ENCODE measurements at places on chromosomes 13 and 19.

DNA sequence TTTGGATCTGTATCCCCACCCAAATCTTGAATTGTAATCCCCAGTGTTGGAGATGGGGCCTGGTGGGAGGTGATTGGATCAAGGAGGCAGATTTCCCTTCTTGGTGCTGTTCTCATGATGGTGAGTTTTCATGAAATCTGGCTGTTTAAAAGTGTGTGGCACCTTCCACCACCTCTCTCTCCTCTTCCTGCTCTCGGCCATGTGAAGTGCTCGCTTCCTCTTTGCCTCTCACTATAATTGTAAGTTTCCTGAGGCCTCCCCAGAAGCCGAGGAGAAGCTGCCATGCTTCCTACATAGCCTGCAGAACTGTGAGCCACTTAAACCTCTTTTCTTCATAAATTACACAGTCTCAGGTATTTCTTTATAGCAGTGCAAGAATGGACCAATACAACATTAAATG is 15.7 kb downstream of the COMMD6 start:
- DNase-seq, result no peak

DNA sequence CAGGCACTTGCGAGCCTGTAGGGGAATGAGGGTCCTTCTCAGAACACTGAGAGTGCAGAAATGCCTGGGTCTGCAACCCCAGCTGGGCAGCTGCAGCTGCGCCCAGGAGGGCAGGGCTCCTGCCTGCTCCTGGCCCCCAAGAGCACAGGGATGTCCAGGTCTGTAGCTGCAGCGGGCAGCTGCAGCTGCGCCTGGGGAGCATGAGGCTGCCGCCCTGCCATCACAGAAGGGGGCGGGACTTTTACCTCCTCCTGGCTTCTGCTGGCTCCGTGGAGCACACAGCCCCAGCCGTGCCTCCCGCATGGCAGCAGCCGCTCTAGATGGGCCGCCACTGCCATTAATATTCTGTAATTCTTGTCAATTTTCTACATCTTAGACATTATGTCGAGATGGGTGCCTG is 17.8 kb downstream of the CPB2 start:
- no peak for DNase-seq

DNA sequence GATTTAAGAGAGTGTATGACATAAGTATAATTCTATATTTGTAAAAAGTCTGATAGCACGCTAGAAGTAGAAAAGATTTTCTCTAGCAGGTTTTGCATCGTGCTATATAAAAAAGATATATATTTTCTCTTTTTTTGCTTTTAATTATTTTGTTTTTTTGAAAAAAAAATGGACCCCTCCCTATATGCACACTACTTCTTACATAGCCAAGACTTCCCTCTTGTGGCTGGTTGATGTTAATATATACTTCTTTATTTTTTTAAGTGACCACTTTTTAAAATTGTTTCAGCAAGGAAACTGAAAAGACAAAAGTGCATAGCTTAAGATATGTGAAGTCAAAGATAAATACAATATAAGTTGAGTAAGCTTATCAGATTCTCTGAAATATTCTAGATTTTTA is 1202.8 kb downstream of the DIAPH3 start:
- DNase-seq, result peak; percentile 10

- peak; percentile 10 for DNase-seq
Observed at GRCh38 chr19:13262450-13262849, 112.2 kb downstream of the IER2 start.

GRCh38 chr19:36821758-36822157 is 16.4 kb downstream of the ZNF790 start:
- no peak for DNase-seq

GRCh38 chr13:98405107-98405571 is 171.8 kb downstream of the STK24 start:
- peak; percentile 60 for DNase-seq

GRCh38 chr13:113854238-113855011 is 9.5 kb downstream of the GAS6 start:
- DNase-seq, result no peak

GRCh38 chr19:8703223-8703622 is 4.6 kb upstream of the ACTL9 start:
- no peak for DNase-seq

- DNase-seq, result no peak
Observed at GRCh38 chr13:112172017-112172416, 105.1 kb downstream of the SOX1 start.

- DNase-seq, result no peak
Observed at GRCh38 chr13:26555413-26555812, 2.1 kb upstream of the WASF3 start.

DNA sequence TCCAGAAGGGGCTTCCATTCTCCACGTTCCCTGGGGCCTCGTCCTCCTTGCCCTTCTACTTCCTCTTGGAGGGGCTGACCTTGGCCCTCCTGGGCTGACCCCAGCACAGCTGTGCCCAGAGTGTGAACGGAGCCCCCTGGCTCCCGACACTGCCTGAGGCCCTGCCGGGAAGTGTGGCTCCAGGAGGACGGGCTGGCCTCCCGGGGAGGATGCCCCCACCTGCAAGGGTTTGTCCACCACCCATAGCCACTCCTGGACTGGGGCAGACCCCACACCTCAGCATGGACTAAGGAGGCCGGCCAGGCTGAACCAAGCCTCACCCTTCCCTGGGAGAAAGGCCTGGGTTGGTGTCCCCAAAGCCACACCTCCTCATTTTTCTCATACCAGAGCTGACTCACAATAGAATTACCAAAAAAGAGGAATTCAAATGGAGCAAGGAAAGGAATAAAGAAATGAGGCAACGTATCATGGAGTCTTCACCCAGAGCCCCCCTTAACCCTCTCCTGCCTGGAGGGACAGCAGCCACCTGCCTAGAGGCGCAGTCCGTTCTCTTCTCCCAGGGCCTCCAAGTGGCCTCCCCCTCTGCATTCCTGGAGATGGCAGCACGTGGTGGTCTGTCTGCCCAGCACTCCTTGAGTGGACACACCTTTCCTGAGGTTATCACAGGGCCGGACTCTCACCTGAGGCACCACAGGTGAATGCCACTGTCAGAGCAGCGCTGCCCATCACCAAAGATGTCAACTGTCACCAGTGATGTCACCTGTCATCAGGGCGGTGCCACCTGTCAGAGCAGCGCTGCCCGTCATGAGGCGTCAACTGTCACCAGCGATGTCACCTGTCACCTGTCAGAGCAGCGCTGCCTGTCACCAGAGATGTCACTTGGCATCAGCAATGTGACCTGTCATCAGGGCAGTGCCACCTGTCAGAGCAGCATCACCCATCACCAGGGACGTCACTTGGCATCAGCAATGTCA is 3.1 kb upstream of the C13orf46 start:
- no peak for DNase-seq

DNA sequence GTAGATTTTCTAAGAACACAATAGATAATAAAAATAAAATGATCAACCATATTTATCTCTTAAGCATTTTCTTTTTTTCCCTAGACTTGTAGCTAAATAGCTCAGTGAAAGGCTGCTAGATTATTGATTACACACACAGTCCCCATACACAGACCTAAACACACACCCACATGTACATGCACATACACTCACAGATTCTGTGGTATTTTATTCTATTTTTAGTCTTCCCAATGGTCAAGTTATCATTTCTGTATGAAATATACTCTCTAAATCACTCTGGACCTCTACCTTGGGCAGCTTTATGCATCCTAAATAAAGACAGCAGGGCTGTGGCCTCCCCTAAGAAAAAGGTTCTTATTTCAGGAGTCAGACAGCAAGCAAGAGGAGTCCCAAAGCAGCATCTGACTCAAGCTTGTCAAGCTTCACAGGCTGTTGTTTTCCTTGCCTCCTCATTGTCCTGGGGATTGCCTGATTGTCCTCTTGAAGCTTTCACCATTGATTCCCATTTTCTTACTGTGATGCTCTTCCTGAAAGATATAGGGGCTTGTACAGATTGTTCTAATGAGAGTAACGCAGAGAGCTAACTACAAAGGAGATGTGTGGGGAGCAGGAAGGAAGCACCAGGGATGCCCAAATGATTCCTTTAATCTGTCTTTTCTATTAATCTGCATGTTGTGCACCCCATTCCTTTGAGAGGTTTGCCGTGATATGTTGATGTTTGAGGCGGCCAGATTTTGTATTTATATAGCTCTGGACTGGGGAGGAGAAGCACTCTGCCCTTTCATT is 986.5 kb downstream of the PCDH17 start:
- DNase-seq, result no peak

DNA sequence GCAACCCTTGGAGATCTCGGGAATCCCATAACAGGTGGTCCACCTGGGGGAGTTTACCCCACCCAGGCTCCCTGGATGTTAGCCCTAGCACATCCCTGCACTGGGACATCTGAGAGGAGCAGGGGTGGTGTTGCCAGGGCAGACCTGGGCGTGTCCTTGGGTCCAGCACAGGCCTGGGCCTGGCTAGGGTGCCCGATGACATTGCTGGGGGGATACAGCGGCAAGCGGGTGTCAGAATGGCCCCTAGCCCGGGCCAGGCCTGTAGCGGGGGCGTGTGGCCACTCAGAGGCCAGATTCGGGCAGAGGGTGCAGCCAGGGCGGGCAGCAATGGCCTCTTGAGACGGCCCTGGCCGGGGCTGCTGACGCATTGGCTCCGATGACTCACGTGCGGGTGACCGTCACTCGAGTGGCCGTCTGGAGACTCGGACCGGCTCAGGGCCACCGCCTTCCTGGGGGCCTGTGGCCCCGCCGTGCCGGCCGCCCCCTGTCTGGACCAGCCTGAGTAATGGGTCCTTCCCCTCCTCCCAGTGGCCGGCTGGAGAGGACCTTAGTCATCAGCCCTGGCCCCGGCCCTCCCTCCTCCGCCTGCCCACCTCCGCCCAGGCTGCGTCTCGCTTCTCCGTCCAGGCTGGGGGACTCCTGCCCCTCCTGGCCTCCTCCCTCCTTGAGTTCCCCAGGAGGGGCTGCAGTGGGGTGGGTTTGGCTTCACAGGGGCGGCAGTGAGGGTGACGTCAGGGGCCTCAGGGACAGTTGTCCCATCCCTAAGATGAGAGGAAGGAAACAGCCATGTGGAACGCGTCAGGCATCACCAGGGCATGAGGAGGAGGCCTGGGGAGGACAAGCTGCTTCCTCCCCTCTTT is 23.2 kb upstream of the CRTC1 start:
- no peak for DNase-seq

DNA sequence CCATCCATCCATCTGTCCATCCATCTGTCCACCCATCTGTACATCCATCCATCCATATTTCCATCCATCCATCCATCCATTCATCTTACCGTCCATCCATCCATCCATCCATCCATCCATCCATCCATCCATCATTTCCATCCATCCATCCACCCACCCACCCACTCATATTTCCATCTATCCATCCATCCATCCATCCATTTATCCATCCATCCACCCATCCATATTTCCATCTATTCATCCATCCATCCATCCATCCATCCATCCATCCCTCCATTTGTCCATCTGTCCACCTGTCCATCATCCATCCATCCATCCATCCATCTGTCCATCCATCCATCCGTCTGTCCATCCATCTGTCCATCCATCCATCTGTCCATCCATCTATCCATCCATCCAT is 20.3 kb upstream of the EMC10 start:
- DNase-seq, result no peak

DNA sequence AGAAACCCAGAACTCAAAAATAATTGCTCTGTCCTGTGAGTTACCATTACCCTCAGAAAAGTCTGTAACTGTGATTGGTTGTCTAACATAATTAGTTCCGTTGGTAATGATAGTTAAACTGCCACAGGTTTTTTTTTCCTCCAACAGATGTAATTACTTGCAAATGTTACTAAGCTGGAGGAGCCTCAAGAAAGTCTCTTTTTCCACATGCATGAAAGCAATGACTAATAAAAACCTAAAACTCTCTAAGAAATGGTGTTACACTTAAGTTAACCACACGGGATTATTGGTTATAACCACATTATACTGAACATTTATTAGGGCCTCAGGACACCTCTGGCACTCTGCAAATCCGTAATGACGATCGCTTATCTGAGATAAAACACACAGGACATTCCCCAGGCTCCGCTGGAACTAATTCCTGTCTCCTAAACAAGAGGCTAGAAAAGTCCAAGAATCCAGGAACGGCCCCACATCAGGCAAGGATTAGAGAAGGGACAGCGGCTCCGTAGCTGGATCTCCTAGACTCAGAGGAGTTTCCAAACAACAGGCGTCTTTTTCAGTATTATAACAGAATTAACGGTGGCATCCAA is 753 bp downstream of the ZNF235 start:
- DNase-seq, result peak; percentile 1

DNA sequence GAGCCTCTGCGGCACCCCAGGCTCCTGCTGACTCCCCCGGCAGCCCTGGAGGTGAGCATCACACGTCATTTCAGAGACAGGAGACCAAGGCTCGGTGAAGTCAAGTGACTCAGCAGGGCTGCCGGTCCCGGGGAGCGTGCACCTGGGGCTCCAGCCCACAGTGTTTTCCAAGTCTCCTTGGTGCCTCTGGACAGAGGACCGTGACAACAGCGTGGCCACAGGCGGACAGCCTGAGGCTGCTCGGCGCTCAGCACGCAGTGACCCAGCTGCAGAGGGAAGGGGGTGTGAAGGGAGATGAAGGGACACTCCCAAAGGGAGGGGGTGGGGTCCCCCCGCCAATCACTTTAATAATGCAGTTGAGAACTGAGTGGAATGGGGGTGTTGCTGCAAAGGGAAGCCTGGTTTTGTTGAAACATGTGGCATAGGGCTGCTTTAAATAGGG is 17.5 kb upstream of the ASPDH start:
- DNase-seq, result no peak

DNA sequence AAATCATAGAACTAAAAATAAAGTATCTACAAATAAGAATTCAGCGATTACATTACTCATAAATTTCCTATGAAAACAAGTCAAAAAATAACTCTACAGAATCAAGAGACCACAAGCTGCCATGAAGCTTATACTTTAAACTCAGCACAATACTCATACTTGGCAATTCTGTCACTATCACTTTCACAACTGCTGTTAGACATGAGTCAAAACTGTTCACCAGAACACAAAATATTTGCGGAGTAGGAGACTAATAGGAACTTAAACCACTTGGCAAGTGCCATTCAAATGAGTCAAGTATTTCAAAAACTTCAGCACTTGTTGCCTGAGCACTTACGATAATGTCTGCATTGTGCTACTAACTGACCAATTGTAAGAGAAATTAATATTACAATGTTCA is 387.8 kb upstream of the GPC6 start:
- DNase-seq, result no peak

GRCh38 chr19:55253842-55254624 is 4.8 kb downstream of the PPP6R1 start:
- DNase-seq, result no peak

Data from NCI-H1105 (cell line).